T-helper 1 cell (primary cell): ENCODE measurements at places on chromosomes 6 and 20.

DNA sequence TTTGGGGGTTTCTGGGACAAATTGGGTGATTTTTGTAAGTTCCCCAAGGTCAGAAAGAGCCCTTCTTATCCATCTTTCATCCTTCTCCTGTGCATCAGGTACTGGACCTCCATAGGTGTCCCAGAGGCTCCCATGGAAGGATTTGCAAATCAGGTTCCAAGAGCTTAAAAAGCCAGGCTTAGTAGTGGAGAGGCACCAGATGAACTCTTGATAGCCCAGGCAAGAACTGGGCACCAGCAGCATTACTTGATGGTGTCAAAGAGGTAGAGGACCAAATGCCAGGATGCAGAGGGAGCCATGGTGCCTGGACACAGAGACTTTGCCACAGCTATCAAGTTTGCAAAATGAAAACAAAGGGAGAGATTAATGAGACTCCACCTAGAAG is 20.9 kb upstream of the TRAM2 start:
- DNase-seq = no peak

DNA sequence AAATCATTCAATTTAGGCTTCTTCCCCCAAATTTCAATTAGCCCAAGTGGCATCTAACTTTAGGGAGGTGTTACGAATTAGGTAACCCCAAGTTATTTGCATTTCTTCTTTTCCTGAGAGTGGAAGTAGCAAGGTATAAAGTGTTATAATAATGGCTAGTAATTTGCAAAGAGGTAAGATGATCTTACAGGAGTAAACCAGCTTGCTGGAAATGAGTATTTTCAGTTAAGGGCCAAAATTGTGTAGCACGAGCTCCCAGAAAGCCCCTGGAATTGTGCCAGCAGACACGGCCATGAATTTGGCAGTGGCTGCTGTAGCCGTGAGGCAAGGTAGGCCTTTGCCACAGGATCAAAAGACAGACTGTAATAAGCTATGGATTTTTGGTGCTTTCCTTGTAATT is 38.0 kb downstream of the CITED2 start:
- DNase-seq = no peak

DNA sequence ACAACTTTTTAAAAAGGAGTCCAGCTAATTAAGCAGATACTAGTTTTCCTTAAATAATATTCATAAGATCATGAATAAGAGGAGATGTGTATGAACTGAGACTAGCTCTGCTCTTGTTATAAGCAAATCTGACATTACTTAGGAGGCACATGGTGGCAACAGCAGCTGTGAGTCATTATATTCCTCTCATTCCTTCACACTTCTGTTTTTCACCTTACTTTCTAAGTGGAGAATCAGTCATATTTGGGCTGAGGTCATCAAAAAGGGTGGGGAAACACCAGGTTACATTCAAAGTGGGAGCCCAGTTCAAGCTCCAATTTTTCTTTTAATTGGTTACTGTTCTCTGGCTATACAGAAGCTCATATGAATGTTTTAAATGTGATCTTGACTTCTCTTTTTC is 6.0 kb upstream of the RIPPLY2 start:
- no peak for DNase-seq

DNA sequence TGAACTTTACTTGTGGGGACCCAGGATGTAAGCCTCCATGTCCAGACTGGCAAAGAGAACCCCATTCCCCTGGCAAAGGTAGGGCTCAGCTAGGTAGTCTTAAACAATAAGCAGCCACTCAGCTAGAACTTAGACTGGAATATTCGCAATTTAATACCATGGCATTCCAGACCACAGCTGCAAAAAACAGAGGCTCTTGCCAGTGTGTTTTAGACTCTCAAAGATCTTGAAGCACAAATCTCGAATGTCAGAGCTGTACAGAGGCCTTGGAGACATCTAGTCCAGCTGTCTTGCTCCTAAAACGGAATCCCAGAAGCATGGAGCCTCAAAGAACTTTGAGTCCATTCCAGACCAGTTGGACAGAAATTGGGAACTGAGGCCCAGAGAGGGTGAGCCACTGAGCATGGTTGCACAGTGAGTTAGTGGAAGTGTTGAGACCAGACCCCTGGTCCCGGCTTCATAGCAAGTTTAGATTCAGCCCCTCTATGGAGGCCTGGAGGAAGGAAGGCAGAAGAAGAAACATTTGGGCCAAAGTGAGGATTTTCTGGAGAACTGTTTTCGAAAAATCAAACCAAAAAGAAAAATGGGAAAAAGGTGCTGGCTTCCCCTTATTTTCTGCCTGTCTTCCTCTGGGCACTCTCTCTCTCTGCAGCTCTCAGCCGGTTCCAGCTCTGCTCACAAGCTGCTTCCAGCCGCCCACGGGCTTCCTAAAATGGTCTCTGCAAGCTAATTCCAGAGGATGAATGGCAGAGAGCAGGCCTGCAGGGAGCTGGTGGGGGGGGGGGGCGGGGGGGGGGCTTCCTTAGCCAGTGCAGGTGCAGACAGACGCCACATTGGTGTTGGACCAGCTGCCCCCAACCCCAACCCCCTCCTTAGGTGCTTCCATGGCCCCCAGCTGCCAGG is 32.4 kb downstream of the AAR2 start:
- DNase-seq = no peak

- no peak for DNase-seq
These were observed 129.5 kb downstream of the NFATC2 start for GRCh38 chr20:51412951-51413481.

- DNase-seq = no peak
These were observed 120.1 kb downstream of the SNX5 start for GRCh38 chr20:17848249-17849048.

GRCh38 chr20:51469578-51470498 is 72.7 kb downstream of the NFATC2 start:
- DNase-seq = no peak
